ENCODE measurements at places on chromosomes 5 and 9. TPM values are rescaled to one million over a fixed set of nuclear protein-coding genes. Genes with fewer than 3 reads are reported as not detected.
A peak's percentile ranks its signal among the peaks of the same experiment; 100 is the strongest.

Gene PGGT1B
- total RNA-seq: 63.4 TPM

Gene SPINK6
- not detected for total RNA-seq

Gene TAF11L13
- not detected for total RNA-seq

- DNase-seq: no peak
Measured at GRCh38 chr9:78677326-78677725, 380.4 kb downstream of the PSAT1 start.

DNA sequence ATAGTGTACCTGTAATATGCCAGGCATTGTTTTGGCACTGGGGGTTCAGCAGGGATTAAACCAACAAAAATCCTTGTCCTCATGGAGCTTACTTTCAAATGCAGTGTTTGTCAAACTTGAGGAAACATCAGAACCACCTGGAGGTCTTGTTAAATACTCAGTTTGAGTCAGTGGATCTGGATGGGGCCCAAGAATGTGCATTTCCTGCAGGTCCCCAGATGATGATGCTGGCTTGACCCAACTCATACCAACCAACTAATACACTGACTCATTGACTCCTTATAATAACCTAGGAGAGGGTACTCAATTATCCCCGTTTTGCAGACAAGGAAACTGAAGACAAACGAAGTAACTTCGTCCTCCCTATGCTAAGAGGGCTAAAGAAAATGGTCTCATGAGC, 11.3 kb downstream of the WWC1 start:
- no peak for DNase-seq

DNA sequence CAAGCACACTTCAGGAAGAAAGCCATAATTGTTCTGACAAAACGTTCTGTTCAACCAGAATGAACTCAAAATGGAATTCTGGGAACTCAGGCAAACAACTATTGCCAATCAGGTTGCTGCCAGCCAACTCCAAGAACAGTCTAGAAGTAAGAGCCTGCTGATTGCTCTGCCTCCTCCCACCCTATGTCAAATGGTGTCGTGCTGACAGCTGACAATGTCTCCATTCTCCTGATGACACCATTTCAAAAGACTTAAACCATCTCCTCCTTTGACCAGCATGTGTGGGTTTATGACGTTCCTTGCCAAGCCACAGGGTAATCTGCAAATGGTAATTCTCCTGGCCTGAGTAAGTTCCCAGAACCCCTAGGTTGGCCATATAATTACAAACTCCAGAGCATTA, 21.9 kb upstream of the PLIN2 start:
- DNase-seq: no peak

DNA sequence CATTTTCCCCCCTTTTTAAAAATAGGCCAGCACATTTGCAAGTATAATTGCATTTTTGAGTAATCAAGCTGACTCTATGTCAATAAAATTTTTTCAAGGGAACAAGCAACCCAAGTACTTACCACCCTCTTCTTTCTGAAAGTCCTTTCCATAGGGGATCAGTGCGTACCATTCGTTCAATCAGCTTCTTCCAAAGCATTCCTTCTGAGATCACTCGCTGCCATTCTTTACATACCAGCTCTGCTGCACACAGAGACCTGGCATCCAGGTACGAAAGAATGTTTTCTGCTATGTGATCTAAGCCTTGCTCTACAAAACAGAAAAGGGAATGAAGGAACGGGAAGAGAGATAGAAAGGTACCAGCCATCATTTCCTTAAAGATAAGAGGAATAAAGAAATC, 106.6 kb downstream of the FBXW11 start:
- DNase-seq: no peak

Gene PCDHGB1
- total RNA-seq: 0.69 TPM

GRCh38 chr5:157744051-157745011, 819 bp downstream of the LSM11 start:
- DNase-seq: peak; percentile 39

DNA sequence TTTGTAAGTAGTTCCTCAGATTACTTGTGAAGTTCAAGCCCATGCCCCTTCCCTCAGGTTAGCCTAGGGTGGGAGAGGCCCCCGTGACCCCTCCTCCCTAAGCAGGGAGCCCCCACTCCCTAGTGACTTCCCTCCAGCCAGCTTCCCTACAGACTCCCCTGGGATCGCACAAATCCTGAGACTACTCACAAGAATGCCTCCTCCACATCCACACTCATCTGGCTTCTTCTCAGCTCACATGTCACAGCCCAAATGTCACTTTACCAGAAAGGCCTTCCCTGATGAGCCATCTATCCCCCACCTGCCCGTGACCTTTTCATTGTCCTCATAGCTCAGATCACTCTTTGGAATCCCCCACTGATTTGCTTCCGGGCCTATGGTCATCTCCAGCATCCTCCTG, 96.7 kb upstream of the ARAP3 start:
- no peak for DNase-seq

Gene SLC6A19
- total RNA-seq: not detected

- no peak for DNase-seq
Measured at GRCh38 chr5:176888016-176888864, 10.9 kb downstream of the HK3 start.

- no peak for DNase-seq
Measured at GRCh38 chr9:22116758-22117157, 107.7 kb upstream of the CDKN2B start.

GRCh38 chr5:163790497-163790896, 285.1 kb downstream of the MAT2B start:
- no peak for DNase-seq

Gene CDX1
- not detected for total RNA-seq

- no peak for DNase-seq
Measured at GRCh38 chr5:157548513-157549282, 26.9 kb downstream of the ADAM19 start.

DNA sequence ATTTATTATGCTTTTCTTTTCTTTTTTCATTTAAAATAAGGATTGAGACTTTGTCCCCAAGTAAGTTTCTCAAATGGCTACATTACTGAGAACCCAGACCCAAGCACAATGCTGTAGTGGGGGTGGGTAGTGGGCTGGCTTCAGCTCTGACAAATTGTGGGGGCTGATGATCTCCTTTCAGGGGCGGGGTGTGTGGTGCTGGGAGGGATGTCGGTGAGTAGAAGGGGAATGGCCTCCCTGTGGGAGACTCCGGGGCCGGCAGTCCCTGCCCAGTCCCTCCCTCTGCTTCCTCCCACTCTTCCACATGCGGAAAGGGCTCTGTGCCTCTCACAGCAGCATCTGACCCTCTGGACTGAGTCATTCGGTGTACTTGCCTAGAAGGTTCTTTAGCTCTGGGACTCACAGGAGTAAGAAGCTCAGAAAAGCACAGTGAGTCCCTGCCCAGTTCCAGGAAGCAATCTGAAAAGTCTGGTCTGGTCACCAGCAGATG, 14.3 kb downstream of the CD180 start:
- DNase-seq: no peak

DNA sequence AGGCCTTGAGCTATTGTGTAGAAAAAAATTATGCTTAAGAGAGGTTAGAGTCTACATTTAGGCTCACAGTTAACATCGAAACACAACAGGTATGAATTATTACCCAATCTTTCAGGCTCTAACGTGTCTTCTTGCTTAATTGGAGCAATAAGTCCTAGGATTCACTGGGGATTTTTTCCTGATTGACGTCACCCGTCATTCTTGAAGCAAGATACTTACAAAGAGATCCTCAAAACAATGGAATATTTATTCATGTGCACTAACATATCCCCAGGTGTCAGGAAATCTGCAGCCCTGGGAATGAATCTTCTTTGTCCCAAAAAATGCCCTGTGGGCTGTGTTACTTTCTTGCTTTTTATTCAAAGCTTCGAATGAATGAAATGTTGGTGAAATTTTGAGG, 413.5 kb downstream of the NFIB start:
- no peak for DNase-seq

DNA sequence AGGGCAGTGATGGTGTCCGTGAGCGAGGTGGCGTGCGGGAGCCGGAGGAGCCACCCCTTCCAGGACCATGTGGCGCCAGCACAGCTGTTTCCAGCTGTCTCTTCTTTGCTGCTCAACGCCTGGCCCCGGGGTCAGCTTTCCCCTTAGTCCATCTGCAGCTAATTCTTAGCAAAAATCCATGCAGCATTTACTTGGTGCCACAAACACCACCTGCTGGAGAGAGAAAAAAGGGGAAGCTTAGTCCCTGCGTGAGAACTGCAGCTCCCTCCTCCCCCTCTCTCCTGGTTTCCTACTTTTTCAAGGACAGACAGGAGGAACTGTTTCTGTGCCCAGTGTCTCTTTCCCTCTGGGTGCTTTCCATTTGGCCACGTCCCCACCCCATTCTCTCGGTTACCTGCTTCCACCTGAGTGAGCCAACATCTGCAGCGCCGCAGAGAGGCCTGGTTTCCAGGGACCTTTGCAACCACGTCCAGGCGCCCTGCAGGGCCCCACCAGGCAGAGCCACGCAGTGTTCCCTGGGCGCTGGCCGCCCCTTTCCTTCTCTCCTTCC, 3.4 kb downstream of the SLC6A19 start:
- DNase-seq: no peak

DNA sequence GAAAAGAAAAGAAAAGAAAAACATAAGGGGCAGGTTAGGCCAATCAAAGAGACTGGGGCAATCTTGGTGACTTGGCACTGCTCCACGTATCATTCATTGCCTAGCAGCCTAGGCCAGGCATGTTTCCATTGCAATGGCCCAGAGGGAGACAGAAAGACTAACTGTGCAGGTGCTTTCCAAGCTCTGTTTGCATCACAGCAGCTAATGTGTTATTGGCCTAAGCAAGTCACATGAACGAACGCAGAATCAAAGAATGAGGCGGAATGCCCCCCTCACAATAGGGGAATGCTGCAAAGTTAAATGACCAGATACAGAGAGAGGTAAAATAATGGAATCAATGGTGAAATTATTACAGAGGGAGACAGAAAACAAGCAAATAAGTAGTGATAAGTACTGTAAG, 11.1 kb upstream of the VPS13A start:
- no peak for DNase-seq

Gene AQP7
- not detected for total RNA-seq

Gene PCDHA1
- not detected for total RNA-seq

Gene TMEM252
- not detected for total RNA-seq

DNA sequence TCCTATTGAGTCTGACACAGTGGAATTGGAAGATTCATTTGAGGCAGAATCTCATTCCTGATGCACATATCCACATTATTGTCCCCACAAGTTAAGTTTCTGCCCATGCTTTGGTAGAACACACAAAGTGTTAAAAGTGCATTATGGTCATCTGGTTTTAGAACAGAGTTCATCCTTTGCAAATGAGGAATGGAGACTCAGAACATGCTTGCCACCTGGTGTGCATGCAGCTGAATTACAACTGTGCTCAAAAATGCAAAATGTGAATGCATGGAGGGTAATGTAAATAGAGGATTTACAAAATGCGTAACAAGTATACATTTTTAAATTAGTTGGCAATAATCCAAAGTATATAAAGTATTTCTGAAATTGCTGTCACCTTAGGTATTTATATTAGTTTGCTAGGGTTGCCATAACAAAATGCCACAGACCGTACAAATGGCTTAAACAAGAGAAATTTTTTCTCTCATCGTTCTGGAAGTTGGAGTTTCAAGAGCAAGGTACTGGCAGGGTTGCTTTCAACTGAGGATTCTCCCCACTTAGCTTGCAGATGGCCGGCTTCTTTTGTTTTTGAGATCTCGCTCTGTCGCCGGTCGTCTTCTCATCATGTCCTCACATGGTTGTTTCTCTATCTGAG, 671.1 kb downstream of the TAF11L14 start:
- DNase-seq: peak; percentile 53

Gene HSDL2
- 11.7 TPM for total RNA-seq

Gene CYLC2
- not detected for total RNA-seq

- no peak for DNase-seq
Measured at GRCh38 chr5:53616939-53617549, 56.6 kb downstream of the NDUFS4 start.

DNA sequence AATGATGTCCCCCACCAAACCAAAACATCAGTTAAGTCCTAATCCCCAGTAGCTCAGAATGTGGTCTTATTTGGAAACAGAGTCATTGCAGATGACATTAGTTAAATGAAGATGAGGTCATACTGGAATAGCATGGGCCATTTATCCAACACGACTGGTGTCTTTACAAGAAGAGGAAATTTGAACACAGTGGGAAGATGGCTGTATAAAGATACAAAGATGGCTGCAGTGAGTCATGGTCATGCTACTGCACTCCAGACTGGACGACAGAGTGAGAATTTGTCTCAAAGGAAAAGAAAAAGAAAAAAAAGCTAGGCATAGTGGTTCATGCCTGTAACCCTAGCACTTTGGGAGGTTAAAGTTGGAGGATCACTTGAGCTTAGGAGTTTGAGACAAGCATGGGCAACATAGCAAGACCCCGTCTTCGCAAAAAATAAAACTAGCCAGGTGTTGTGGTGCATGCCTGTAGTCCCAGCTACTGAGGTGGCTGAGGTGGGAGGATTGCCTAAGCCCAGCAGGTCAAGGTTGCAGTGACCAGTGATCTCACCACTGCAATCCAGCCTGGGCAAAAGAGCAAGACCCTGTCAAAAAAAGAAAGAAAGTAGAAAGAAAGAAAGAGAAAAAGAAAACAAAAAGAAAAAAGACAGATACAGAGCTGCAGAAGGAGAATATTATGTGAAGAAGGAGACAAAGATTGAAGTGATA, 130.0 kb upstream of the CDKN2B start:
- DNase-seq: no peak

Gene PCDHGB4
- 1.8 TPM for total RNA-seq

DNA sequence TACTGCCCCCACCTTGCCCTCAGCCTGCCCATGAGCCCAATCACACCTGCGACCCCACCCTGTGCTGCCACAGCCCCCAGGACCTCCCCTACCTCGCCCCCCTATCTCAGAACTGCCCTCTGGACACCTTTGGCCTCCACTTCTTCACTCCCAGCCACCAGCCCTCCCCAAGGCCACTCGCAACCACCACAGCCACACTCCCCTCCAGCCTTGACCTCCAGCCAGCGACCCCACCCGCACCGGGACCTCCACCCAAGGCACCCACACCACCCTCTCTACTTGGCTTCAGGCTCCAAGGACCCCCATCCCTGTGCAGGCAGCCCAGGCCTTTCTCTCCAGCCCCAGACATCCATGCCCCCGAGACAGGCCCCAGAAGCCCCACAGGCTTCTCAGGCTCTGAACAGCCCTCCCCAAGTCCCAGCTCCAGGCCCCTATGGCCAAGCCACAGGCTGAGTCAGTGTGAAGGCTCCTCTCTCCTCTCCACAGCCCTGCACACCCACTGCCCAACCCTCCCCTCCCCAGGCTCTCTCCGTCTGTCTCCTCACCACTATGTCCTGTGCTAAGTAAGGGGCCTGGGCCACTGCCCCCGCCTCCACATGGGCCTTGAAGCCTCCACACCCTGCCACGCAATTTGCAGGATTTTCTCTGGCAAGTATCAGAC, 2.0 kb downstream of the AK1 start:
- no peak for DNase-seq

Gene PAEP
- total RNA-seq: not detected
